ENCODE measurements at places on chromosomes 4 and X.
A peak's percentile ranks its signal among the peaks of the same experiment; 100 is the strongest.

DNA sequence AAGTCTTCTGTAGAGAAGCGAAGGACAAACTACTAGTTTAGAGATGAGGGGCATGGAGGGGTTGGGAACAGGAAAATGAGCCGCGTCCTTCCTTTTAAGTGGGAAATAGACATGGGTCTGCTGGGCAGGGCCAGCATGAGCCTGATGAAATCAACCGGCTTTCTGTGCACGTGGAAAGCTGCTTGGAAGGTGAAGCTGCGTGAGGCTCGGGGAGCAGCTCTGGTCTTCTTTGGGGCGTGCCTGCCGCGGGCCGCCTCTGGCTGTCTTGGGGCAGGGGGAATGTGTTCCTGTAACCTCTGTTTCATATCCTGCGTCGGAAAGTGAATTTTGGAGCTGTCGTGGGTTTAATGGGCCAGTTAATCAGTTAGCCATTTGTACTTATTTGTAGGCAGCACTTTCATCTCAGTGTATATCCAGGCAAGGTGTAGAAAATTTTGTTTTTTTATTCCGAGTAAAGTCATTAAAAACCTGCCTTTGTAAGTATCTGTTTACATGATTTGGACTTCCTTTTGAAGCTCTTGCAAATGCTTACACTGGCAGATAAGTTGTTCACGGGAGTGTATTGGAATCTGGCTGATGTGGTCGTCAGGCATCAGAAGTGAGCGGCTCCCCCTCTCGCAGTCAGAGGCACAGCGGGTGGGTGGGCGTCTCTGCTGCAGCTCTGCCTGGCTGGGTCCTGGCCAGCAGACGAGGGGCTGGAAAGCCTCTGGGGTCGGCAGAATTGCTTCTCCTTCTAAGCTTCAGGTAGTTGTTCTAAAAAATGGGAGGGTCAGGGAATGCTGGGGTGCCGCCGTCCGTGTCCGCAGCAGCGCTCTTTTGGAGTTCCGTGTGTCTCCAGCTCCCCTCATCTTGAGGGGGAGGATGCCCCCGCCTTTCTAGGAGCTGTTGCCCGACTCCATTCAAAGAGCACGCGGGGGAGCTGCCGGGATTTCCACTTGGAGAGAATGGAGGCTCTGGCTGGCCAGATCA lies 70.5 kb upstream of the HGFAC start:
- DNase-seq = peak; percentile 16

DNA sequence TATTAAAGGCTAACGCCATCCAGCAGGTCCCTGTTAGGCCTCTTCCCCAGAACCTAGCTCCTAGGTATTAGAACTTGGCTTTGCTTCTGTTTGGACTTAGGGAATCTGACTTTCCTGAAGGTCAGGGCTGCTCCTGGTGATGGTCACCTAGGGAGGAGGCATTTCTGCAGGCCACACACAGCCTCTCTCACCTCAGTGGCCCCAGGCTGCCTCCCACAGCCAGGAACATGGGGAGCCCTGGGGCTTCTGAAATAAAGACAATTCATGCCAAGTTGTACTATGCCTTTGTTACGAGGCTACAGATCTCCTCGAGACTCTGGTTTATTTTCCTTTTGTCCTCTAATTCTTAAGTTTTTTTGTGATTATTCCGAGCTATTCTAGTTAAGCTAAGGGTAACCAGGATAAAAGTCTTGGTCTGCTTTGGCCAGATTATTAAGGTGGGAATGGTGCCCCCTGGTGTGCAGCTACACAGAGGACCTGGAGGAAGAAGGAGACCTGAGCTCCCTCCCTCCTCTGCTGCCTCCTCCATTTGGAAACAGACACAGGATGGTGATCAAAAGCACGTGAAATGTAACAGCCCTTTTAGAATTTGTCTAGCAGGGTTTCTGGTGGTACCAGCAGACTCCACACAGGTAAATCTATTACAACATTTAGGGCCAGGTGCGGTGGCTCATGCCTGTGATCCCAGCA lies 131.0 kb downstream of the DCLK2 start:
- DNase-seq = peak; percentile 69

DNA sequence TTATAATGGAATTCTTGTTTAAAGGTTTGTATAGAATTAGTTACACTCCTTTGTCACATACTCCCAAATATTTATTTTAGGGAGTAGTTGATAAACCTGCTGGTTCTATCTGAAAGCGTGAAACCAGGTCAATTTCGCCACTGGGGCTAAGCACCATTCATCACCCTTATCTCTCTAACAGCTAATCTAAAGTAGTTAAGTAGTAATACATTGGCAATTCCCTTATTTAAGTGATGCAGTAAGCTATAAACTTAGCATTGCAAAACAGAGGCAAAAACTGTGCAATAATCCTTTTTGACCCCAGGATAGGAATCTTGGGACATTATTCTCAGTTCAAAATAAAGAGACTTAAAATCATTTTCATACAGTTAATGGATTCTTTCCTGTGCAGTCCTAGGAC lies 33.7 kb upstream of the PTPN13 start:
- DNase-seq = no peak

DNA sequence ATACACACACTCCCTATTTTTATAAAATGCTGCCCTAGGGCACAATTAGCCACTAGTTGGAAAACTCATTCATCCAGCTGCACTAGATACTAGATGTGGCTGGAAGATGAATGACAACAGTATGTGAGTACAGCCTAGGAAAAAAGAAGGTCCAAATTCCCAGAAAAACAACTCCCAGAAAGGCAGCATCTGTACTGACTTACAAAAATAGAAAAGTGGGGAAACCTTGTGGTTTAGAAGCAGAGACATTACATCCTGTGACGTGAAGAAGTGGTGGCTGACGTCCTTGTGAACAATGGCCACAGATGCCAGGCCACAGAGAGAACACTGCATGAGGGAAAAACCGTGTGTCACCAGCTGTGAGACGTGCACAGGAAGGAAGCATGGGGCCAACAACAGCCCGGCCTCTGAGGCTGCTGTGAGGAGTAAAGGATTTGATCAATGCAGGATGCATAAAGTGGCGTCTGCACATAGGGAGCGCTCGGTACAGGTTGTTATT lies 81.2 kb downstream of the SPRY1 start:
- peak; percentile 69 for DNase-seq

DNA sequence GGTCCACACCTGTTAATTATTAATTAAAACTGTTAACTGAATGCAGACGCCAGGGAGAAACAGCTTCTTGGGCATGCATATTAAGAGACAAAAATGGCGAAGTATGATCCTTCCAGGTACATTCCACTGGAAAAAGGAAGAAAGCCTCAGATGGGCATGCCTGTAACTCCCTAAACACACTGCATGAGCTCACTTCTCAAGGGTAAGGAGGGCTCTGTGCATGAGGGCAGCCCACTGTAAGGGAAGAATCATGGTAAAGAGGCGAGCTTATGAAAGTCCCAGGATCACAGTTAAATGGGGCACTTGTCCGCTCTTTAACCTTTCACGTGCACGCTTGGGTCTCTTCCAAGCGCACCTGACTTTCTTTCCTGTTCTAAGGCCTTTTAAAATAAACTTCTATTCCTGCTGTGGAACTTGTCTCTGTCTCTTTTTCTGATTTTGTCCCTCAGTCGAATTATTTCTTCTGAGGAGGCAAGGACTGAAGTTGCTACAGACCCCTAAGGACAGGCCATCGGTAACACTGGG lies 321.7 kb downstream of the PPP1R2C start:
- no peak for DNase-seq

DNA sequence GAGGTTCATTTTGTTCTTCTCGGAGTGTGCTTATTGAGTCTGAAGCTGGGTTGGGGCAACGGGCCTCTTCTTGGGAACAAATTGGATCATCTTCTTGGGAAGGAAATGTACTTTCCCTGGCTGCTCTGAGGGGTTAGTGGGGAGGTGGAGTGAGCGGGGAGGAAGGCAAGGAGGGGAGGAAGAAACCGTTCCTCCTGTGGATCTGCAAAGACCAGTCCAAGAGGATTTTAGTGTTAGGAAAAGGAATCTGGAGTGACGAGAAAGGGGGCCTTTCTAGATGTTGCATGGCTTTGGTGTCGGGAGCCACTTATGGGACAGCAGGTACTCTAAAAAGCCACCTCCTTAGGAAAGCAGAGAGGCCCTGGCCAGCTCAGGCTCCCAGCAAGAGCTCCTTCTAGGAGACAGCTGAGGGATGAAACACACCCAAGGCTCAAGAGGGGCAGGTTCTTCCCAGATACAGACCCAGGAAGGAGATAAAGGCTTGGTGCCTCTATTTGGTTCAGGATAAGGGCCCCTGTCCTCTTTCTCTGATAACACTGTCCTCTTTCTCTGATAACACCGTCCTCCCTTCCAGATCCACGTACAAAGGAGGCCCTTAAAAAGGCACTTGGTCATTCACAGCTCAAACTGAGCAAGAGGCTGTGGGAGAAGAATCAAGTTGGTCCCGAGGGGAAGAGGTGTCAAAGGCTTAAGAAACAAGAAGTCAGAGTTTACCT lies 451 bp downstream of the SOD3 start:
- no peak for DNase-seq

DNA sequence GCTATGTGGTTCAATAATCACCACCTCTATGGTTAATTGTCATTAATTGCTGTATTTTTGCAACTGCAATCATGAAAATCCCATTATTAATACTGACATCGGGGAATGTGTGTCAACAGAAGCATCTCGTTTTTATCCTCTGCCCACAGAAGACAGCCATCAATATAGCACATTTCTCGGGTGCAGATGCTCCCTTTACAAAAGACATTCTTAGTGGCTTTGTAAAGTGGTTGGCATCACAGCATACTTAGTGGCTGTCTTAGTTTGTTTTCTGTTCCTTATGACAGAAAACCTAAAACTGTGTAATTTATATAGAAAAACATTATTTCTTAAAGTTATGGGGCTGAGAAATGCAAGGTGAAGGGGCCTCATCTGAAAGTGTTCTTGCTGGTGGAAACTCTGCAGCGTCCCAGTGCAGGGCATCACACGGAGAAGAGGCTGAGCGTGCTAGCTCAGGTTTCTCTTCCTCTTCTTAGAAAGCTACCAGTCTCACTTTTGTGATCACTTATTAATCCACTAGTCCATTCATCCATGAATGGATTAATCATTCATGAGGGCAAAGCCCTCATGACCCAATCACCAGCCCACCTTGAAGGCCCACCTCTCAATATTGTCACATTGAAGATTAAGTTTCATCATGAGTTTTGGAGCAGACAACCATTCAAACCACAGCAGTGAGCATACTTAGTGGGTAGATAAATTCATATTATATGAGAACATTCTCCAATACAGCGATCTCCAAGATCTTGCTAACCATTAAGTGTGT lies 1067.7 kb upstream of the PABPC4L start:
- no peak for DNase-seq

DNA sequence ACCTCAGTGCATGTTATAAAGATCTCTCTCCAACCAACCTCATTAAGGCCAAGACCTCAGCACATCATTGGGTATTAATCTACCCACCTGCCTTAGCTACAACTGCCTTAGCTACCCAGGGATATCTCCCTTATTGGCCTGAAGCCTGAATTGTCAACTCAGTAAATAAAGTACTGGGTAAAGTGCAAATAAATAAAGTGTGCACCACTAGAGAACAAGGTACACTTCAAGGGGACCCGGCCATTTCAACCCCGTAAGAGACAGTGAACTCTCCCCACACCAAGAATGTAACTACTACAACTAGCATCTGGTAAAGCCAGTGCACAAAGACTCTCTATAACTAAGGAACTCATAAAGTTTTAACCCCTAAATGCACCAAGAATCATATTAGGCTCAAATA lies 61.7 kb upstream of the POU3F4 start:
- no peak for DNase-seq

DNA sequence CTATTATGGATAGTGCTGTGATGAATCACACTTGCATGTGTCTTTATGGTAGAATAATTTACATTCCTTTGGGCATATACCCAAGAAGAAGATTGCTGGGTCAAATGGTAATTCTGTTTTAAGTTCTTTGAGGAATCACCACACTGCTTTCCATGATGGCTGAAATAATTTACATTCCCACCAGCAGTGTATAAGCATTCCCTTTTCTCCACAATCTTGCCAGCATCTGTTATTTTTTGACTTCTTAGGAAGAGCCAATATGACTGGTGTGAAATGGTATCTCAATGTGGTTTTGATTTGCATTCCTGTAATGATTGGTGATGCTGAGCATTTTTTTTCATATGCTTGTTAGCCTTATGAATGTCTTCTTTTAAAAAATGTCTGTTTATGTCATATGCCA lies 1120.2 kb downstream of the ARAP2 start:
- peak; percentile 82 for DNase-seq

- DNase-seq = no peak
Observed at GRCh38 chrX:51922561-51922960, 29.1 kb downstream of the MAGED1 start.
